ENCODE measurements at places on chromosomes 5 and 9.

DNA sequence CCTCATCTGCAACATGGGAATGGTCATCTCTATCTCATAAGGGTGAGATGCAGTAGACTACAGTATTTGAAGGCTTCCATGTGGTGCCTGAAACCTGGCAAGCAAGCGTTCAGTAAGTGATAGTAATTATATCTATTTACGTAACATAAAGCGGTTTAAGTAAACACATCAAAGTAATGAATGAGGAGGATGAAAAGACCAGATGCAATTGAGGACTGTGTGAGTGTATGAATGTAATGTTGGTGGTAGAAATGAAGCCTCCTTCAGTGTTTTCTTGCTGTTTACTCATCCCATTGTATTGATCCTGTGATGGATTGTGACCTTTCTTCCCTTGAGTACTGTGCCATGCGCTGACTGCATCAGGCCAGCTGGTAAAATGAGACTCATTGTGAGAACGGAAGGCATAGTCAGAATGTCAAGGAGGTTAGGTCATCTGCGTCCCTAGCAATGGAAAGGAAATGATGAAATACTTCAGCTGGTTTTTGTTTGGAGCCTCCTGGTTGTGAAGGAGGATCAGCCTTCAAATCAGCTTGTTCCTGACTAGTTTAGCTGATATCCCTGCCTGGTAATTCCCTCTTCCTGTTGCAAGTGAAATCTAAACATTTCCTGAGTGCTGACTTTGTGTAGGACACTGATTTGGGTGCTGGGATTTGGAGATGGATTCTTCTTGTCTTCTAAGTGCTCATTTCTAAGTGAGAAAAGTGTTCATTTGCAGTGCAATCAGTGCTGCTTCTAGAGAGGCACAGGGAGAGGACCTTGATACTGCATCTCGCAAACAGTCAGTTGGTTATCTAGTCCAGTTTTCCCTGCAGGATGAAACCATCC lies 35.6 kb downstream of the TNFSF8 start:
- peak; percentile 59 for DNase-seq

DNA sequence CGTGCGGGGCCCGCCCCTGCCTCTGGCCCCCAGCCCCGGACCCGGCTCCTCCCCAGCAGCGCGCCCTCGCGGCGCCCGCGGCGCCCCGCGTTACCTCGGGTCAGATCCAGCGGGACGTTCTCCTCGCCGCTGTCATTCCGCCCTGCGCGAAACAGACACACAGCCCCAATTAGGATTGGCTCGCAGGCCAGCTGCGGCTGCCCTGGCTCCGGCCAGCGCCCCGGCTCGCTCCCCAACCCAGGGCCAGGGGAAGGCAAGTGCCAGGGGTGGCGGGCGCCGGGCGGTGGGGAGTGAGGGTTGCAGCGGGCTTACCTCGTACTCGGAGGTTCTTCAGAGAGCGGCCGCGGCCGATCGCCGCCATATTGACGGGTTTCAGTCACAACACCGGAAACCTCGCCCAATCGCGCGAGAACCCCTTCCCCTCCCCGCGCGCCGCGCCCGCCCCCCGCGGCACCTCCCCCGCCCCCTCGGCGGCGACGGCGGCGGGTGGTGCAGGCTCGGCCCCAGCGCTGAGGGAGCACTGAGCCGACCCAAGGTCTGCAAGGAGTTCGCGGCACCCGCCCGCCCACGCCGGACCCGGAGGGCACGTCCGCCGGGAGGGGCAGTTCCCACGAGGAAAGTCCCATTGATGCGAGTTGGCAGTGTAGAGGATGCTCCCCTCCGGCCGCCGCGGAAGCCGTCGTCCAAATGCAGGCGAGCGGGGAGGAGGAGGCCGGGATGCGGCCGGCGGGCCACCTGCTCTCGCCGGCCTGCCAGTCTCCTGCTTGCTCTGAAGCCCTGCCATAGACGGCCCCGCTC lies at the start of gene RICTOR:
RICTOR (minus strand) TSS at position 383 of the 798 bp plus-strand sequence; CDS start at position 361, 22 bp downstream.
- peak; percentile 76 for DNase-seq

DNA sequence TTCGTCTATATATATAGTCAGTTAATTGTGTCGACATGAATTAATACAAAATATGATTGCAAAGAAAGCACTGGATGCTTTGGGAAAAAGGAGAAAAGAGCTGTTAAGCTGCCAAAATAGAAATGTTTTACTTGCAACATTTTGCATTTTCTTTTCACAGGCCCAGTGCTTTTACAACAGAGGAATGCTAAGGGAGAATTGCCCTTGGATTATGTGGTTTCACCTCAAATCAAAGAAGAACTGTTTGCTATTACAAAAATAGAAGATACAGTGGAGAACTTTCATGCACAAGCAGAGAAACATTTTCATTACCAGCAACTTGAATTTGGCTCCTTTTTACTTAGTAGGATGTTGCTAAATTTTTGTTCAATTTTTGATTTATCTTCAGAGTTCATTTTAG lies 76.2 kb downstream of the SLF1 start:
- DNase-seq = no peak

DNA sequence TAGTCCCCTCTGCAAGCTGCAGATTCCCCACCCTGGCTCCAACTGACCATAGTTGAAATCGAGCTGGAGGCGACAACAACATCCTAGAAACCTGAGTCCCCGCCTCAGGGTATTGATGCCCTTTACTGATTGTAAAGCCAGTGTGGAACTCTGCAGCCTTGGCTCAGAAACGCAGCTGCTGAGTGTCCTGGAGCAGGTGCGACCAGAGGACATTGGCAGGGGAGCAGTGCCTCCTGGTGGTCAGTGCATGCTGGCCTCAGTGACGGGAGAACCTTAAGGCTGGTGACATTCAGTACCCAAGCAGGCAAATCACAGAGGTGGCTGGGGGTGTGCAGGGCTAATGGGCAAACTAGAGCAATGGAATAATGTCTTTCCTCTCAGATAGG lies 20.4 kb upstream of the ZNF354B start:
- DNase-seq = peak; percentile 19

- no peak for DNase-seq
Observed at GRCh38 chr5:155727512-155728145, 599.3 kb upstream of the SGCD start.
